ENCODE measurements at places on chromosomes 13 and 19.

GRCh38 chr19:4977299-4978174 is 8.6 kb downstream of the KDM4B start:
- no peak for DNase-seq

- DNase-seq: no peak
Measured at GRCh38 chr19:12162513-12162881, 399 bp upstream of the ZNF136 start.

GRCh38 chr19:53537121-53537520 is 824 bp upstream of the ZNF331 start:
- no peak for DNase-seq

GRCh38 chr19:14410091-14411051 is 8.8 kb downstream of the DDX39A start:
- no peak for DNase-seq
